ENCODE measurements at places on chromosomes 3 and 15.
A peak's percentile ranks its signal among the peaks of the same experiment; 100 is the strongest.

GRCh38 chr3:126128504-126129397 lies 44.8 kb upstream of the SLC41A3 start:
- peak; percentile 29 for DNase-seq

GRCh38 chr15:73344056-73344455 lies 24.7 kb downstream of the HCN4 start:
- DNase-seq = no peak

GRCh38 chr3:60228823-60229222 lies 1022.4 kb downstream of the FHIT start:
- DNase-seq = no peak

DNA sequence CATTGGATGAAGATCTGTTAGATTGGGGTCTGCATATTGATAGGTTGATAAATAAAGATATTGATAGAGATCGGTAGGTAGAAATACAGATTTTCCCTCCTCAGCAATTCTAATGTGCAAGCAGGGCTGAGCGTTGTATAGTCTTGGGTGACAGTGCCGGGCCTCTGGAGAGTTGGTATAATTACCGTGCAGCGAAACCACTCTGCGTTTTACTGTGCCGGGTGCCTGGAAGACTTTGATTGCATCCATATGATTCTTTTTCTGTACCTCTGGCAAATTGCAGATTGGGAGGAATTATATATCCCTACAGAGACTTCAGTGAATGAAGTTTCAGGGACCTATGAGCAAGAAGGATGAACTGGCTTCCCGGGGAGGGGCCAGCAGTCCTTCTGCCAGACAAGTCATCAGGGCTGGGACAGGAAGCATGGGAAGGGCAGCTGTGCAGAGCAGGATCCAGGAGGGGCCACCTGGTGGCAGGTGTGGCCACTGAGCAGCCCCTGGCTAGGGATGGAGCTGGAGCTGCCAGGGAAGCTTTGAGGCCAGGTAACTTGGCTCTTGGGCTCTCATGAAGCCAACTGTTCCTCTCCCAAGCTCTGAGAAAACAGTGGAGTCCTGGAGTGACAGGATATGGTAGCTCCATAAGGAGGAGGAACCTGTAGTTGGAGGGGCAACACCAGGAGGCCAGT lies 132.5 kb downstream of the APBA2 start:
- DNase-seq = no peak

DNA sequence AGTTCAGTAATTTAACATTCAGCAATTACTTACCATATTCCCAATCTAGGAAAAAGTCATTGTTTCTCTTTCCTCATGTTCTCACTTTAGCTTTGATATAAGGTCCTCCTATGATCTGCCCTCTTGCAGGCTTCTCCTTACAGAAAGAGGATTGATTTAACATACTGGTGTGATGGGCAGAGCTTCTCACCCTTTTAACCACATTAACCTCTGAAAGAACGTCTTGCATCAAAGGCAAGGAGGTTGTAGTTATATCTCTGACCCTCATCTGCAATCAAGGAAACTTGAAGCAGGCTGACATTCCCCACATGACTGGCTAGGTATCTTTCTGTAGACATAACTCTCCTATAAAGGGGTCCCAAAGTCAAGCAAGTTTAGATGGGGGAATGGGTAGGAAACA lies 39.5 kb downstream of the BTLA start:
- no peak for DNase-seq

DNA sequence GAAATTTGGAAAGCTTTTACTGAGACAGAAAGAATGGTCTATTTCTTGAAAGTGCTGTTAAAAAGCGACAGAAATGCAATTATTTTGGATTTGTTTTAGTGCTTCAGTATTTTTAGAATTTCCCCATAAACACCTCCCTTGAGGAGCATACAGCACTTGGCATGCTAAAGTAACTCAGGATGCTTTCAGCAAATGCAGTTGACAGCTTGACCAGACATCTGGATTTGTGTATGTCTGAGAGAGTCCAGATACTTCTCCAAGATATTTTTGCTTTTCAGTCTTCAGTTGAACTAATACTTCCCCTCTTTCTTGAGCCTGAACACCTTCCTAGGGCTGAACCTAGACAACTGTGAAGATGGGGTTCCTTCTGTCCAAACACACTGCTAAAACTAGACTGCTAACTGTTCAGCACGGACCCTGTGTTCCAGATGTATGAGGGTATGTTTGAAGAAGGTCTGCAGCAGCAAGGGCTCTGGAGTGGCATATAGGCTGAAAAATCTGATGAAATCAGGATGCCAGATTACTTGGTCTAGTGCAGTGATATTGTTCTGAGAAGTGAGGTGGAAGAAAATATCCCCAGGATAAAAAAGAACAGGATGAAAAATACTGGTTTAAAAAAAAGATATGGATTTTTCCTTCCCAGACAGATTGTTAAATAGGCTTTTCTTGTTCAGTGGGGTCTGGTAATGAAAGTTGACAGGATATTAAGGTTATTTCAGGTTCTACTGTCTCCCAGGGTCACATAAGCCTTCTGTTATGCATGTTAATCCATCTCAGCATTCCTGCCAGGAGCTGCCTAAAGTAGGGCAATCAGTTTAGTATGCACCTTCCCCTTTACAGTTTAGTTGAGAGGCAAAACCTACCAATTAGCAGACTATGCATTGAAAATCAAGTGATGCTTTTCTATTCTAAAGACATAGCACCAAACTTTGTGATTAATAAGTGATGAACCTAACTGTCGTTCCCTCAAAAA lies 516.9 kb upstream of the TBL1XR1 start:
- DNase-seq = no peak

- DNase-seq = no peak
Observed at GRCh38 chr3:125109536-125109925, 53.7 kb upstream of the HEG1 start.

DNA sequence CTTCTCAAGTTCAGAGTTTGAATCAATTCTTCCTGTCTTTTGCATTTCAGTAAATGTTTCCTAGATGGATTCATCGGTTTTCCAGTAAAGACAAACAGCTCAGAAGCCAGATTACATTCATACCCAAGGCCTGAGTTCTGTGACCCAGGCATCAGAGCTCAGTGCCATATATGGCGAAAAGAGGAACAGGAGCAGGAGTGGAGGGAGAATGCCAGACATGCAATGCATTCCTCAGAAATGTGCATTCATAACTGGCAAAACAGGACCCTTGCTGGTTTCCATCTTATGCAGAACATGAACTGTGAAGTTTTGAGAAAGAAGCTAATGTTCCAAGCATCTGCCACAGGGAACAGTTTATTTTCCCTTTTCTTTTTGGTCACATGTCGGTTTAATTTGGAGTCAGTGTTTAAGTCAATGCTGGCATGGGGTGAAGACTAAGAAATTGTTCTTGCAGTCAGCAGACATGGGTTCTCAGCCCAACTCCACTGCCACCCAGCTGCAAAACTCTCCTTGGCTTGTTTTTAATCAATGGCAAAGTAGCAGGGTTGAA lies 116.5 kb downstream of the LPP start:
- DNase-seq = no peak

DNA sequence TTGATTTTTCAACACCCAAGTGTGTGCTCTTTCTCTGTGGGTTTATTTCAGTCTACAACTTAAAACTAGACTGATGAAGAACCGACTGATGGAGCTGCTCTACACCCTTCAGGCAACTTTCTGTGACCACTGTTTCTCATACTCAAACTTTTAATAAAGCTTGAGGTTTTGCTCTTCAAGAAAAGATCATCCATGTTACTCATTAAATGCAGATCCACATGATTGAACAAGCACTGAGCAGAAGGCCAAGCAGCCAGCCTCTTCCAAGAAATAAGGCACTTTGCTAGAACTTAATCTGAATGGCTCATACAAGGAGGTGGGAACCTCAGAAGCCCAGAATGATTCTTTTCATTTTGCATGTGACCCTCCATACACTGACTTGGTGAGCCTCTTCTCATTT lies 8.7 kb downstream of the SLC27A2 start:
- DNase-seq = no peak

GRCh38 chr3:49876567-49876966 lies 6.9 kb upstream of the CAMKV start:
- DNase-seq = no peak

- DNase-seq = no peak
Observed at GRCh38 chr3:111773484-111773883, 85.6 kb upstream of the PHLDB2 start.

GRCh38 chr3:57065588-57065987 lies 5.1 kb downstream of the SPATA12 start:
- DNase-seq = no peak

- no peak for DNase-seq
Observed at GRCh38 chr15:97200161-97200560, 760.3 kb upstream of the ARRDC4 start.

- peak; percentile 45 for DNase-seq
Observed at GRCh38 chr3:44914936-44915335, 40.5 kb downstream of the TGM4 start.

- no peak for DNase-seq
Observed at GRCh38 chr3:27657404-27657803, 64.7 kb downstream of the EOMES start.

DNA sequence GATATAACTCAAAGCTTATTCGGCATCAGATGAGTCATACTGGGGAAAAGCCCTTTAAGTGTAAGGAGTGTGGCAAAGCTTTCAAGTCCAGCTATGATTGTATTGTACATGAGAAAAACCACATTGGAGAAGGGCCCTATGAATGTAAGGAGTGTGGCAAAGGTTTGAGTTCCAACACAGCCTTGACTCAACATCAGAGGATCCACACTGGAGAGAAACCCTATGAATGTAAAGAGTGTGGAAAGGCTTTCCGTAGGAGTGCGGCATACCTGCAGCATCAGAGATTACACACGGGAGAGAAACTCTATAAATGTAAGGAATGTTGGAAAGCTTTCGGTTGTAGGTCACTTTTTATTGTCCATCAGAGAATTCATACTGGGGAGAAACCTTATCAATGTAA lies 7.5 kb downstream of the ZNF621 start:
- DNase-seq = no peak

DNA sequence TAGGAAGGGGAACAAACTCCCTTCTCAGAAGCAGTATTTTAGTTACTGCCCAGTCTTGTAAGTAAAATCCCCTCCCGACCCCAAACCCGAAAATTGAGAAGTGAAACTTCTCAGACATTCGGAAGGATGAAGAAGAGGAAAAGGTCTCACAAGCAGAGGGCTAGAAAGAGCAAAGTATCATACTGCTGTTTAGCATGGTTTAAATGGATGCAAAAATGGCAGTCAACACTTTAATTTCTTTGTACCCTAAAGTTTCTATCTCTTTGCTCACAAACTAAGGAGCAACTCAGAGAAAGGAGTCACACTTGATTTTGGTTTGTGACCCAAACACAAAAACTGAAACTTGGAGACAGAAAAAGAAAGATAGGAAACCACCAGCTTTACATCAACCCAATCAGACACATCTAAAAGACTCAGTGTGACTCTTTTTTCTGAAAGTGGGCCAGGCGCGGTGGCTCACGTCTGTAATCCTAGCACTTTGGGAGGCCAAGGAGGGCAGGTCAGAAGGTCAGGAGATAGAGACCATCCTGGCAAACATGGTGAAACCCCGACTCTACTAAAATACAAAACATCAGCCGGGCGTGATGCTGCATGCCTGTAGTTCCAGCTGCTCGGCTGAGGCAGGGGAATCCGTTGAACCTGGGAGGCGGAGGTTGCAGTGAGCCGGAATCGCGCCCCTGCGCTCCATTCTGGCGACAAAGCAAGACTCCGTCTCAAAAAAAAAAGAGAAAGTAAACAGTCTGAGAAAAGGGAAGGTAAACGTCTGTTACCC lies 63.2 kb upstream of the ATP11B start:
- DNase-seq = no peak

GRCh38 chr15:67300266-67301025 lies 45.9 kb downstream of the IQCH start:
- no peak for DNase-seq

GRCh38 chr3:20240154-20240883 lies 54.3 kb upstream of the SGO1 start:
- DNase-seq = no peak

Measured in ecto neural progenitor cell (in vitro differentiated cells).